ENCODE measurements at places on chromosomes 5 and 9. TPM values are rescaled to one million over a fixed set of nuclear protein-coding genes. Genes with fewer than 3 reads are reported as not detected.
A peak's percentile ranks its signal among the peaks of the same experiment; 100 is the strongest.

Gene SLC46A2
- not detected for polyA plus RNA-seq

- no peak overlapping the region for H3K27ac ChIP-seq
- H3K4me1 ChIP-seq = no peaks in the 10 kb centered on the region
- no peak overlapping the region for H3K4me3 ChIP-seq
- DNase-seq = no peak
These were observed 22.5 kb downstream of the ADGRD2 start for GRCh38 chr9:124472770-124473169.

GRCh38 chr5:158354958-158355357 is 496.0 kb upstream of the CLINT1 start:
- H3K27me3 ChIP-seq = no peaks in the 10 kb centered on the region
- H3K36me3 ChIP-seq = no peaks in the 10 kb centered on the region
- H3K27ac ChIP-seq = no peak overlapping the region
- DNase-seq = no peak

DNA sequence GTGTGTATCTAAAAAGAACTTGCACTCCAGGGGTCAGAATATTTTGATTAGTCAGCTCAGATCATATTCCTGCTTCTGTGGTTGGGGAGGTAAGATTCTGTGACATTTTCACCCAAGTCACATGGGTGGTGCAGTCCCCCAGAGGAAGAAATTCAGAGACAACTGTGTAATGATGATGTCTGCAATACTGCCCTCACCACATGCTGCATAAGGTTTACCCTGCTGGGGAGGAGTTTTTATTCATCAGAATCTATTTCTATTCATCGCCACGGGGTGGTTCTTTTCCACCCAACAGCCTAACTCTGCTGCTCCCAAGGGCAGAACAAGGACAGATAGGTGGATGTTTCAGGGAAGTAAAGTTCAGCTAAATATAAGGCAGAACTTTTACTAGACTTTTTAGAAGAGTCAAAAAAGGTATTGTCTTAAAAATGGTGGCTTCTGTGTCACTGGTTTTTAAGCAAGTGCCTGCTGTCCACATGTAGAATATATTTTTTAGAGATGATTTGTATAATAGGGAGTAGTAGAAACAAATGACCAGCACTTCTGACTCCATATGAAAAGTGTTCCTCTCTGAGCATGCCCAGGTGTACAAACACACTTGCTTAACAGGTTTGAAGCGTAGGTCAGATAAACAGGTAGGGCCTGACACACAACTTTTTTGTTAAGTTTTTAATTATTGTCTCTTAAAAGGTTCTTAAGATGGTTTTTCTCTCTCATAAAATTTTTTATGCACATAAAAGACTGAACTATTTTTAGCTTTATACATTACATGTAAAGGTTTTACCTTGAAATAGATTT is 352.7 kb downstream of the LRRC70 start:
- H3K27me3 ChIP-seq = no peaks in the 10 kb centered on the region
- DNase-seq = no peak
- no peaks in the 10 kb centered on the region for H3K4me1 ChIP-seq
- no peak overlapping the region for H3K27ac ChIP-seq
- H3K36me3 ChIP-seq = no peaks in the 10 kb centered on the region

- H3K4me1 ChIP-seq = no peaks in the 10 kb centered on the region
- H3K4me3 ChIP-seq = no peak overlapping the region
- H3K27me3 ChIP-seq = no peaks in the 10 kb centered on the region
- H3K36me3 ChIP-seq = peaks cover 39% of the 10 kb centered on the region
- no peak for DNase-seq
- no peak overlapping the region for H3K27ac ChIP-seq
These were observed 8.7 kb downstream of the HNRNPAB start for GRCh38 chr5:178213003-178213461.

Gene C9orf43
- 0.47 TPM for polyA plus RNA-seq

- no peak within 1 kb of the TSS for H3K27ac ChIP-seq
- no peaks in the 10 kb centered on the region for H3K27me3 ChIP-seq
- H3K4me1 ChIP-seq = no peaks in the 10 kb centered on the region
- DNase-seq = no peak
- no peak within 1 kb of the TSS for H3K4me3 ChIP-seq
- no peaks in the 10 kb centered on the region for H3K36me3 ChIP-seq
These were observed at the start of gene TXNDC8 for GRCh38 chr9:110337727-110338126. TXNDC8 (minus strand) TSS chr9:110337863.

DNA sequence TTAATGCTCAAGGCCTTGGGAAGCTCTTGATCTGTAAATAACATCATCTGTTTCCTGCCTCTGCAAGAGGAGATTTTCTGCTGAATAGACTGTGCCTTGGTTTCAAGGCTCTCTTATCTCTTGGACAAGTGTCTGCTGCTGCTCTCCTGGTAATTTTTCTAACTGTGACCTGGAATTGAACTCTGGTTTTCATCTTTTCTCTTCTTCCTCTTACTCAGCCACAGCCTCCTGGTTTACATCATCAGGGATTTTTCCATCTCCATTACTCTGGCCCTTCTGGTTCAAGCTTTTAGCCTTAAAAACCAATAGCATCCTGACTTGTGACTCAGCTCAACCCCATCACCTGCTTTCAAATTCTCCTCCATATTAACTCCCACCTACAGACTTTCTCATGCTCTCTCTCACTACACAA is 49.6 kb upstream of the ITGA1 start:
- no peaks in the 10 kb centered on the region for H3K27me3 ChIP-seq
- no peak overlapping the region for H3K4me3 ChIP-seq
- peak overlapping the region; percentile 75 for H3K27ac ChIP-seq
- H3K36me3 ChIP-seq = no peaks in the 10 kb centered on the region
- DNase-seq = no peak
- peaks cover 26% of the 10 kb centered on the region for H3K4me1 ChIP-seq

- no peak overlapping the region for H3K4me3 ChIP-seq
- H3K27ac ChIP-seq = no peak overlapping the region
- no peak for DNase-seq
- peaks cover 3% of the 10 kb centered on the region for H3K4me1 ChIP-seq
- H3K27me3 ChIP-seq = no peaks in the 10 kb centered on the region
These were observed 23.2 kb upstream of the PRRC2B start for GRCh38 chr9:131370638-131371037.

DNA sequence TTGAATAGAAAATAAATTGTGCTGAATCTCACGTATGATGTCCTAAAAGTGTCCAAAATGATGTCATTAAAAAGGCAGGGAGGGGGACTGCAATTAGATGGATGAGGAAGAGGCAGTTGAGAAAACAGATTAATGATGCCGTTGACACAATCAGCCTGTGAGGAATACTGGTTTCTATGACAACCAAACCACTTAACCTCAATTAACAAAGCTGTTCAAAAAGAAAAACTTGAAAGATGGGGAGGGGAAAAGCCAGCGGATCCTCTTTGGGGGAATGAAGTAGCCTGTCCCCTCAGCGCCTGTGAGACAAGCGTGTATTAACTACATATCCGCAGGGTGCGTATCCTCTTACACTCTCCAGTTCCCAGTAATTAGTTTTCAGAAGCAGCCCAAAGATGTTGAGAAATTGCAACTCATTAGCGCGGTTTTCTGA is 160.7 kb downstream of the TTC39B start:
- H3K36me3 ChIP-seq = no peaks in the 10 kb centered on the region
- H3K27ac ChIP-seq = no peak overlapping the region
- no peaks in the 10 kb centered on the region for H3K4me1 ChIP-seq
- no peak overlapping the region for H3K4me3 ChIP-seq
- no peak for DNase-seq

Gene SPINK4
- polyA plus RNA-seq = not detected

DNA sequence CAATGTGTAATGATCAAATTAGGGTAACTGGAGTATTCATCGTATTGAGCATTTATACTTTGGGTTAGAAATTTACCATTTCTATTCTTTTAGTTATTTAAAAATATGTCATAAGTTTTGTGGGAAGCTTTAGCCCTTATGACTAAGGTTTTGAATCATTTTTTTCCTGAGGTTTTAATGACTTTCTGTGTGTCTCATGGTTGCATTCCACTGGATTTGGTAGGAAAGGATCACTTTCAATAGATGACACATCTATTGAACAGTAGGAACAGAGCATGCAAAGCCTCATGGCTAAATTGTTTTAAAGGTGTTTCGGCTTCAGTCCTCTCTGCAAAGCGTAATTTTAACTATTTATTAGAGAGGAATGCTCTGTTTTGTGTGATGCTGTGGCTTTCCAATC is 512.4 kb upstream of the CHD1 start:
- no peaks in the 10 kb centered on the region for H3K36me3 ChIP-seq
- no peak for DNase-seq
- H3K4me3 ChIP-seq = no peak overlapping the region
- H3K27ac ChIP-seq = no peak overlapping the region
- H3K4me1 ChIP-seq = no peaks in the 10 kb centered on the region
- no peaks in the 10 kb centered on the region for H3K27me3 ChIP-seq

GRCh38 chr9:35035851-35036701 is 36.3 kb downstream of the VCP start:
- no peaks in the 10 kb centered on the region for H3K27me3 ChIP-seq
- DNase-seq = no peak
- H3K36me3 ChIP-seq = no peaks in the 10 kb centered on the region
- no peak overlapping the region for H3K4me3 ChIP-seq

- no peak overlapping the region for H3K4me3 ChIP-seq
- H3K27me3 ChIP-seq = no peaks in the 10 kb centered on the region
- no peaks in the 10 kb centered on the region for H3K36me3 ChIP-seq
- no peaks in the 10 kb centered on the region for H3K4me1 ChIP-seq
- DNase-seq = no peak
These were observed 701.3 kb upstream of the ACO1 start for GRCh38 chr9:31683116-31683515.
